GM04503 (cell line): ENCODE measurements at places on chromosomes 4 and X.

DNA sequence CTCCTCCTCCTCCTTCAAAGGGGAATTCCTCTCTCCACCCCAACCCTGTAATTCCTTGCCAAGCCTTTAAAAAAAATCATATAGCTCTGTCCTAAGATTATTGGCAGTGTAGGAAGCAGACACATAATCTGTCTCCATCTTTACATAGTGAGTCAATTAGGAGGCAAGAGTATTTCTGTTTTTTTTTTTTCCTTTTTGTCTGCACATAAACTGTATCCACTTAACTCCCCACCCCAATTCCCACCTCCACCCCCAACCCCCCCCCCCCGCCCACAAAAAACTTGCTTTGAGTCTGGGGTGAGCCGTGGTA is 182.5 kb downstream of the RASL11B start:
- DNase-seq: no peak

DNA sequence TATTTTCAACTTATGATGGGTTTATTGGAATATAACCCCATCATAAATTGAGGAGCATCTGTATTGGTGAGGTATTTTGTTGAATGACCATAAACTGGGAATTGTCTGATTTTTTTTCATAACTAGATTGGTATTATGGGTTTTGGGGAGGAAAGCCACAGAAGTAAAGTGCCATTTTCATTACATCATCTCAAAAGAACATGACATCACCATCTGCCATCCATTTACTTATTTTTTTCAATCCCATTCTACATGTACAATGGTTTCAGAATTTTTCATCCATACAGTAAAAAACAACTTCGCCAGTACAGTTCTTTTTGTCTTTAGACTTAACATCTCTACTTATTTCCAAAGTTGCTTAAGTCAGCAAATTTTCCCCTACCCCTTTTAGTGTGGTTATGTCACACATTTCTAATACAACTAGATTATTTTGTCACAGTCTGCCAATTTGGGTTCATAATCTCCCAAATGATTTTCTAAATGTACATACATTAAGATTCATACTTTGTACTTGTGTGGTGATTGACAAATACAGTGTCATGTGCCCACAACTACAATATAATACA is 459.4 kb downstream of the IDS start:
- no peak for DNase-seq

GRCh38 chrX:63869506-63869905 is 84.5 kb upstream of the ARHGEF9 start:
- DNase-seq: no peak

DNA sequence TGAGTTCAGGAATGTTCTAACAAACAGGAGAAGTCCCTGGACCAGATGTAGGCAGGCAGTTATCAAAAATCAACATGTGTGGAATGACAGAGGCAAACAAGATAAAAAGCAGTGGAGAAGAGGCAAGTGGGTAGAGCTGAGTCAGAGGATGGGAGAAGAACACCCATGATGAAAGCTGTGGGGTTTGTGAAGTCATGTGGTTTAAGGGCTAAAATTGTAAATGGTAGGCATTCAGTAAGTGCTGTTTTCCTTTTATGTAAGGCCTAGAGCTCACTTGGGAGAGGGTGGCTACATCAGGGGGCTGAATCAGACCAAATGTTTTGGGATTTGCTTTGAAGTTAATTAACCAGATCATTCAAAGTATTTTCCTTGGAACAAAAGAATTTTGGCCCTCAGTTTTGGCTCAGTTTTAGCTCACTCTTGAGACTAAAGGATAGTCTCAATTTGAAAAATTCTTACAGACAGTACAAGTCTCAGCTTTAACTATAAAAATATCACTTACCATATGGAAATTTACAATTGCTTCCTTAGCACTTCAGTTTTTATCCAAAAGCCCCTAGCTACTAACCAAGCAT is 114.5 kb upstream of the PCDH7 start:
- no peak for DNase-seq

DNA sequence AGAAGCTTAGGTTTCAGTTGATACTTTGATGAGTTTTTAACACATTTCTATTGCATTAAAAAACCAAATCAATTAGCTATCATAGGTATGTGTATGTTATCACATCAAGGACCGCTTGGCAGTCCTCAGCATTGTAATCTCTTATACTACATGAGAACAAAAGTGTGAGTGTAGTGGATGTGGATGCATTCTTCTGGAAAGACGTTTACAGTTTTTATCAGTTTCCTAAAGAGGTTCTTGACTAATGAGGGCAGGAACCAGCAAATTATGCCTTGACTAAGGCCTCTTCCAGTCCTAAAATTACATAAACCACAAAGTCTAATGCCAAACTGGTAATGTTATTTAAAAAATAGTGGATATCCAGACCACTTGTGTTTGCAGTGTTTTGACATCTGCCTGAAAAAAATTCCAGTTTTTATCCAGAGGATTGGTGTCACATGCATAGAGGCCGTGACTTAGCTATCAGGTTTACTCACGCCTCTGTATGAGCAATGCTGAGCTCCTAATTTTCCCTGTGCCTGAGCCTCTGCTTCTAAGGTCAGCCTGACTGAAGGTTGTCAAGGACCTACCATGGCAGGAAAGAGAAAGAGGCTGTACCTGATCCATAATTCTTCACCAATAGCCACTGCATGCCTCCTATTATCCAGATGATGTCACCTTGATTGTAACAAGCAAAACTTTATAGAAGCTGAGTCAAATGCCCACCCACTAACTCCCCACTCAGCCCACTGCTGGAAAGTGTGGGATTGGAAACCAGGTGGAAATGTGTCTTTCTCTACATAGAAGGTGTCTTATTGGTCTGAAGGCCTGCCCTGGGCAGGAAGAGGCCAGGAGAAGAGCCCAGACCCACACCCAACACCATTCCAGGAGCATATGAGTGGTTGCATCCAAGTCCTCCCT is 68.7 kb downstream of the ENPP6 start:
- DNase-seq: no peak

DNA sequence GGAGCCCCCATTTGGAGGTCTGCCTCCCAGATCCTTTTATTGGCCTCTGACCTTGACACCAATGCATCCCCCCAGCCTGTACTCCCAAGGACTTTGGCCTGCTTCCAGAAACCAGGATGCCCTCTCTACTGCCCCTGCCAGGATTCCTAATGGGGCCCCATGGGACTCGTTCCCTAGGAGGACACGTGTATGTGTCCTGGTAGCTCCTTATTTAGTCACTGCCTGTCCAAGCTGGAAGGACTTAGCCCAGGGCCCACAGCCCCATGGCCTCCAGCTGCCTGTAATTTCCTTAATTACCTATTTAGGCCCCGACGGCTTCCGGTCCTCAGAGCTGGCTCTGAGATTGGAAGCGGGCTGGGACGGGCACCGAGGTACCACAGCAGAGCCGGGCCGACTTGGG is 9.4 kb downstream of the ATP2B3 start:
- no peak for DNase-seq

GRCh38 chrX:55161581-55161980 is 58.6 kb upstream of the PAGE5 start:
- no peak for DNase-seq

DNA sequence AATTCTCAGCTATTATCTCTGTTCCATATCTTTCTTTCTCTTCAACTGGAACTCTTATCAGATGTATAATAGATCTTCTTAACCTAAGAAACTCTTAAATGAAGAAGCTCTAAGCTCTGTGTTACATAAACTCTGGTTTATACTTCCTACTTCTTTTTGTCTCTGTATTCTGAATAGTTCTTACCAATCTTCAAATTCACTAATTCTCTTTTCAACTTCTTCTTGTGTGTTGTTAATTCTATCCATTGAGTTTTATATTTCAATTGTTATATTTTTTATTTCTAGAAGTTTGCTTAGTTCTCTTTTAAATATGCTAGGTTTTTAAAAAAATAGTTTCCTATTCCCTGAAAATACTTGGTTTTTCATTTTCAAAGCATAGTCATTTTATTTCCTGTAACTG is 13.2 kb upstream of the MMAA start:
- DNase-seq: no peak

- no peak for DNase-seq
Observed at GRCh38 chr4:8118531-8118930, 40.1 kb downstream of the ABLIM2 start.

GRCh38 chr4:129248621-129249020 is 152.7 kb downstream of the C4orf33 start:
- no peak for DNase-seq

- DNase-seq: peak; percentile 90
Observed at GRCh38 chr4:99563310-99564186, at the start of gene TRMT10A. Gene TRMT10A (minus strand): TSS chr4:99564039. CDS start chr4:99559338, 4,701 bp downstream.

- no peak for DNase-seq
Observed at GRCh38 chr4:145819853-145820181, 118.8 kb downstream of the ZNF827 start.

- no peak for DNase-seq
Observed at GRCh38 chr4:183636923-183637322, 22.1 kb downstream of the RWDD4 start.

GRCh38 chr4:123405267-123405865 is 8.8 kb downstream of the SPRY1 start:
- no peak for DNase-seq

DNA sequence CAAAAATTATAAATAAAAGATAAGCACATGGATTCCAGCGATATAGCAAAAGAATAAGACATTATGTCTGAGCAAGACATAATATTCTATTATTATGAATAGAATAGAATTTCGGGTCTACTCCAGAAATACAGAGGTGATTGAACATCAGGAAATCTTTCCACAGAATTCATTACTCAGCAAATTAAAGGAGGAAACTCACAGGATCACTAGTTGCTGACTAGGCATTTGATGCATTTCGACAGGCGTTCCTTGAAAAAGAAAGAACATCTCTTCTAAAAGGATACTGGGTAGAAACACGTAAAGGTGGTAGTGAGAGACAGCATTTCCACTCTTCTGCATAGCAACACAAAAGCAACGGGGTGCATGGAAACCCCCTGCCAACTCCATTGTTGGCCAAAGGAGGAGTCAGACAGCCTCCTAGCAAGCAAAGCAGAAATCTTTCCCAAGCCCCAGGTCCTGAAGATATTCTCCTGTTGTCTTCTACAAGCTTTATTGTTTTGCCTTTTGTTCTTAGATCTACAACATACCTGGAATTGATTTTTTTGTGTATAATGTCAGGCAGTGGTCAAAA is 14.3 kb upstream of the PDZD4 start:
- DNase-seq: no peak

- no peak for DNase-seq
Observed at GRCh38 chrX:120614816-120615215, 10.9 kb downstream of the MCTS1 start.

DNA sequence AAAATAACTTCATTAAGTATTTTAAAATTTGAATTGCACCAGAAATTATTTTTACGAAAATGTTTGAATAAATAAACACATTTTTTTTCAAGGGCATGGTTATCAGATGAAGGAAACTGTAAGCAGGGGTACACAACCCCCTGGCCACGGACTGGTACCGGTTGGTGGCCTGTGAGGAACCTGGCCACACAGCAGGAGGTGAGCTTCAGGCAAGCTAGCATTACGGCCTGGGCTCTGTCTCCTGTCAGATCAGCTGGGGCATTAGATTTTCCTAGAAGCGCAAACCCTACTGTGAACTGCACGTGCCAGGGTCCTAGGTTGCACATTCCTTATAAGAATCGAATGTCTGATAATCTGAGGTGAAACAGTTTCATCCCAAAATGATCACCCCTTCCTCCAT is 1499.7 kb upstream of the AGA start:
- DNase-seq: no peak

GRCh38 chr4:1029529-1029928 is 18.1 kb downstream of the FGFRL1 start:
- no peak for DNase-seq

- no peak for DNase-seq
Observed at GRCh38 chrX:44651358-44651757, 108.7 kb upstream of the FUNDC1 start.

GRCh38 chr4:25862411-25863346 is at the start of gene SEL1L3:
Gene SEL1L3 (minus strand): TSS chr4:25862988. CDS start chr4:25862836, 152 bp downstream.
- DNase-seq: no peak

GRCh38 chrX:17743913-17744312 is 6.6 kb downstream of the SCML1 start:
- no peak for DNase-seq

DNA sequence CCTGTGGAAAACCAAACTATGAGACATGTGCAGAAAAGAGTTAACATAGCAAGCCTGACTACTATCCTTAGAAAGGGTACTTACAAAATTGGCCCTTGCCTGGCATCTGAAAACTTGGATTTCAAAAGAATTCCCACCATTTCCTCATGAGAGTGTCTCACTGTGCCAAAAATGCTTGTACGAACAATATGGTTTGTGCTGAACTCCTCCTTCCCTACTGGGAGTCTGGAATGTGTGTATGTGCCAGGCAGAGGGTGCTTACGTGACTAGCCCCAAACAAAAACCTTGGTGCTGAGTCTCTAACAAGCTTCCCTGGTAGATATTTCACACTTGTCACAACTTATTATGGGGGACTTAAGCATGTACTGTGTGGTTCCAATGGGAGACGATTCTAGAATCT is 81.7 kb upstream of the GIMD1 start:
- DNase-seq: no peak

DNA sequence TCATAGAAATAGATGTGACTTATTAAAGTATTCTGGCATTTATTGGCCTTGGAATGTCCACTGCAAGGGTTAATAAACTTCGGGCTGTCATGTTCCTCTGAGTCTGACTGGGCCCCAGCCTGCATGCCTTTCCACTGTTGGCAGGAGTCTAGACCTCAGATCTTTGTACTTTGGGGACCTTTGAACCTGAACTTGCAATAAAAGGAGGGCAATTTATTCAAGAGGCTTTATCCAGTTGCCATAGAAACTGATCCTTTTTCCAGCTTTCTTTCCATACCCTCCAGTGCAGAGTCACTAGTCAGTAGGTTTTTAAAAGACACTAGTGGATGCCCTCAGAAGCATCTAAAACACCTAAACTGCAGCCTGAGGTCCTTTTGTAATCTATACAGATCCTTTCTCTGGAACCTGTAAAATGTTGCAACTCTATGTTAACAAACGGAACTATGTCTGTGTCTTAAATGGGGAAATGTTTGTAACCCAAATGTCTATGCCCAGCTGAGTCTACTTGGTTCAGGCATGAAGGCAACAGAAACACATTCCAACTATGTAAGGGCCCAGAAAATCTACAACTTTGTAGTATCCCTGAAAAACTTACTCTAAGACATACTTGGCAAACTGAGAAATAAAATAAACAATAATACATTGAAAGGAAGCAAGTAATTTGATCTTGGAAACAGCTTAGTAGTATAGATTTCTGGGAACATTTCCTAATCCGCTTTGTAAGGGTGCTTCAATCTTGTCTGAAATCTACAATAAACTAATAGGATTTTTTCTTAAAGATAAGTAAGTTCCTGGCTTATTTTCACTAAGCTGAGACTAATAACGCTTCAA is 41.5 kb downstream of the SOWAHB start:
- DNase-seq: peak; percentile 18

GRCh38 chrX:16756724-16757123 is 29.5 kb upstream of the TXLNG start:
- DNase-seq: no peak

GRCh38 chrX:1398431-1399340 is 6.8 kb upstream of the SLC25A6 start:
- DNase-seq: no peak

GRCh38 chrX:66042307-66043077 is 2.6 kb upstream of the VSIG4 start:
- DNase-seq: no peak

GRCh38 chr4:8580321-8581093 is at the start of gene GPR78:
Gene GPR78 (plus strand): TSS chr4:8580392. CDS start chr4:8580983, 591 bp downstream.
- DNase-seq: no peak

- DNase-seq: no peak
Observed at GRCh38 chr4:145061318-145061920, 36.6 kb downstream of the ANAPC10 start.
